ENCODE measurements at places on chromosomes 1 and 21.
A peak's percentile ranks its signal among the peaks of the same experiment; 100 is the strongest.

DNA sequence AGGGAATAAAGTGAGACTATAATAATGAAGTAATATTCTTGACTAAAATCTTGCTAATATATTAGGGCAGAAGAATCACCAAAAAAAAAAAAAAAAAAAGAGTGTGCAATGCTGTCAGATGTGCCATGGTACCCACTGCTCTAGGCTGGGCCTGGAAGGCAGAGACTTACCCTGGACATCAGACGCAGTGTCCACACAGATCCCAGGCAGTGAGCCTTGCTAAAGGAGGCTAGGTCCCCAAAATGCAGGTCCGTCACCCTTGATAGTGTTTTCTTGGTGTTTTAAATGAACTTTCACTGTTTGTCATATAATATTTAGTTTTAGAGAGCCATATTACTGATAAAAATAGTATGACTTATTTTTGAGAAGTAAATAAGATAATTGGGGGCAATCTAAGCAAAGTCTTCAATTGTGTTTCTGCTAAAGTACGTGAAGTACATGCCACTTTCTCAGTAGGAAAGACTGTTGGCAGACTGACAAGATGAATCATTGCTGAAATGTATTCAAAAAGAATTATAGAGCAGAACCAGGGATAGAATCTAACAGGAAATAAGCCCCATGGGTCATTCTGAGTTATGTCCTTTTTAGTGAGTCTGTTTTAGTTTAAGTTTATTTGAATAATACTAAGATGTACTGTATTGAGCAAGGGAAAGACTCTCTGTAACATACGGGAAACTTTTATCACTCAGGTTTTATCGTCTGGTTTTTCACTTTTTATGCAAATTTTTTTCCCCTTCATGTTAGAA lies 74.6 kb upstream of the PDC start:
- no peak for DNase-seq

- DNase-seq: no peak
Observed at GRCh38 chr1:232699814-232700213, 69.9 kb upstream of the SIPA1L2 start.

DNA sequence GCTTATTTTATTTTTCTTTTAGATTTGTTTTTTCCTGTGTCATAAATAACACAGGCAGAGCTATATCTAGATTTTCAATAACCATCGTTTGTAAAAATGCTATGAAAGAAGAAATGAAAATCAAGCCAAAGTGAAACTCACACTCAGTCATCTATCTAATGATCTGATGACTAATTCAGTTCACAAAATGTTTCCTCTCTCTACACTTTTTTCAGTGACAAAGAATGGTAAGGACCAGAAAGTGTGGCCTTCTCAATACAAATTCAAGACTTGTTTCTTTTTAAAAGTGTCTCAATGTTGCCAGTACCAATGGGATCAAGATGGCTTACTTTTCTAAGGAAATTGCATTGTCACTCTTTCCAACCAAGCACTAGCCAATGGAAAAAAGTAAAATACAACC lies 282.8 kb upstream of the PKN2 start:
- no peak for DNase-seq

- no peak for DNase-seq
Observed at GRCh38 chr1:70458131-70458530, 47.1 kb downstream of the CTH start.

GRCh38 chr1:35564037-35564883 lies 6.7 kb downstream of the NCDN start:
- peak; percentile 83 for DNase-seq

DNA sequence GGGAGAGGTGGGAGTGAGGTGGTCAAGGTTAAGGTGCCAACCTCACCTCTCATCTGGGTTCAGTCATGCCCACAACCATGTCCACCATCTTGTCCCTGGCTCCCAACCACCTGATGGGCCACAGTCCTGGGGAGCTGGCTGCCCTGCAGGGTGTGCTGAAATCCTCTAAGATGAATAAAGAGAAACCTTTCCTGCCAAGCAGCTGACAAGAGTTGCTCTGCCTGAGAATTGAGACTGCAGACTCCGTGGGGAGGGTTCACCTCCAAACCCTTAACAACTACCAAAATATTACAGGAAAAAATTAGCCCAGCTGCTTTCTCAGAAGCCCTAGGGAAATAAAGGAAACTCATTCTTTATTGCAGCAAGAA lies 15.2 kb upstream of the FGR start:
- DNase-seq: no peak

GRCh38 chr1:209862391-209863356 lies 34.9 kb downstream of the UTP25 start:
- no peak for DNase-seq

- DNase-seq: no peak
Observed at GRCh38 chr1:112605633-112606327, 13.2 kb downstream of the ST7L start.

DNA sequence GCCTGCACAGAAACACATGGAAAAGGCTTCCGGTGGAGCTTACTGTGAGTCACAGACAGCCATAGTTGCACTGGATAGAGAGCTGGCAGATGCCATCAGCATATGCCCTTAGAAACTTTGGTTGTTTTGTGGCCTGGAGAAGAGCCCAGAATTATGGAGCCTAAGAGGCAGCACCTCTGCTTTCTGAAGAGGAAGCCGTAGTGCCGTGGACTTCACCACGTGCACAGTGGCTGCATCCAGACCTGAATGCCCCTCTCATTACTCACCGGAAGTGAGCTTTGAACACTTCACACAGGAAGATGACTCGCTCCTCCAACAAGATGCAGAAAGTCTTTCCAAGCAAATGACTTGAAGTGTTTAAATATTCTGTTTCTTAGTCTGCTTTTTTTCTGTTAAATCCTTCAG lies 28.4 kb downstream of the JUN start:
- DNase-seq: no peak

DNA sequence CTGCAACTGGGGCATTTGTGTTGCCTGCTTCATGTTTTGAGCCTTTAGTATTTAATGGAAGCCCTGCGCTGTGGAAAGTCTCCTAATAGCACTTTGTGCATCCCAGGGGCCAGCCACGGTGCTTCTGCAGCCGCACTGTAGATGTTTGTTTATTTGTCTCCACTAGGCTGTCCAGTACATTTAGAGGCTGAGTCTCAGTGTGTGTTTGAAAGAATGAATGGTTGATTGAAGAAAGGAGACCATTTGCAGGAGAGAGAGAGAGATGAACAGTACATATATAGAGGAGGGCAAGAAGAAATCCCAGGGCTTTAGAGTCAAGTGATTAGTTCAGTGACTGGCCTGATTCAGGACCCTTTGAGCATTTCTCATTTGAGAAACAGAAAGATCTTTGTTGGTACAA lies 33.9 kb downstream of the MPZL1 start:
- no peak for DNase-seq

- no peak for DNase-seq
Observed at GRCh38 chr1:198153103-198153502, 3.7 kb upstream of the NEK7 start.

- DNase-seq: no peak
Observed at GRCh38 chr1:223657978-223658377, 7.5 kb downstream of the CAPN8 start.
